ENCODE measurements at places on chromosomes 3 and 15. TPM values are rescaled to one million over a fixed set of nuclear protein-coding genes. Genes with fewer than 3 reads are reported as not detected.

SYNPR gene
- total RNA-seq, result not detected

WWTR1 gene
- 0.46 TPM for total RNA-seq

SLC2A2 gene
- total RNA-seq, result not detected

XYLB gene
- total RNA-seq, result 5.0 TPM

RAMAC gene
- total RNA-seq, result 17.3 TPM

PRSS50 gene
- not detected for total RNA-seq

DNA sequence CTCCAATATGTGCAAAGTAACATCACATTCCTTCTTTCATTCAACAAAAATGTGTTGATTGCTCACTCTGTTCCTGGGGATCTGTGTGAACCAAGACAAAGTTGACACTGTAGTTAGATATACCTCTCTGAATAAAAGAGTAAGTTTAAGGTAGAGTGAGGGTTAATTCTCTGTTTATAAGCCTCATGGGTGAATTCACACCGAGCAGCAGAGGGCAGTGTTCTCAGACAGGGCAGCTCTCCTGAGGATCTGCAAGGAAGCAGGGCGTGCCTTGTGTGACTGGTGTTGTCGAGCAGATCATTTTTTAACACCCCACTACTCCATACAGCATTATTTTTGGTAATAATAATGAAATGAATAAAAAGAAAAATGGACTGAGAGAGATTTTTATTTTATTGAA lies 34.4 kb downstream of the PAQR9 start:
- H3K27ac ChIP-seq, result no peak overlapping the region
- H3K4me1 ChIP-seq, result no peaks in the 10 kb centered on the region
- peaks cover 16% of the 10 kb centered on the region for H3K27me3 ChIP-seq
- no peaks in the 10 kb centered on the region for H3K36me3 ChIP-seq
- H3K4me3 ChIP-seq, result no peak overlapping the region
- peak; percentile 72 for DNase-seq

- DNase-seq, result no peak
- H3K36me3 ChIP-seq, result no peaks in the 10 kb centered on the region
- H3K4me1 ChIP-seq, result no peaks in the 10 kb centered on the region
These were observed at the start of gene SAMMSON for GRCh38 chr3:69999140-70000027. SAMMSON (plus strand) TSS chr3:69999733.
